NCI-H2171 (cell line): ENCODE measurements at places on chromosomes 4 and X.

DNA sequence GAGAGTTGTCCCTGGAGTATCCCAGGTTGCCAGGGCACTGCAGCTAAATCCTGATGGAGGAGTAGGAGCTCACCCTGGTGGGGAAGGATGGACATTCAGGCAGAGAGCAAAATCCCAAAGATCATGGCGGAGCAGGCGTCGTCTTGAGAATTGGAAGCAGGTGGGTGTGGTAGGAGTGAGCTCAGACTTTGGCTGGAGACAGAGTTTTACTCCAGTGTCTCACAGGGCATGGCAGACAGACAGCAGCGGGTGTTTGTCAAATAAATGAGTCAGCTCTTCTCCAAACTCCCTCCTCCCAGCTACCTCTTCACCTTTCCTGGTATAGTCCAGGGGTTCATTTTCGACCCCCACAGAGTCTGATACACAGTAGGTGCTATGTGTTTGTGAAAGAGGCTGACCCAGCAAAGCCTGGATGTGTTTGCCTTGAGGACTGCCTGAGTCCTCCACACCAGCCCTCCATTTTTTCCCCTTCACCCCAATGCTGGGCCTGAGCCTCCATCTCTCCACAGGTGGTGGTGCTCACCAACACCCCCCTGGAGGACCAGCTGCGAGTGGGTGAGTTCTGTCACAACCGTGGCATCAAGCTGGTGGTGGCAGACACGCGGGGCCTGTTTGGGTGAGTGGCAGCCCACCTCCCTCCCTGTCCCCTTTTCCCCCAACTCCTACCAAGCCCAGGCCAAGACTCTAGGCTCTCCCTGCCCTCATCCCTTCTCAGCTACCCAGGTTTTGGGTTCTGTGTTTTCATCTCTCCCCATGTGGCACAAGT, 6.9 kb downstream of the UBA1 start:
- no peak for DNase-seq

DNA sequence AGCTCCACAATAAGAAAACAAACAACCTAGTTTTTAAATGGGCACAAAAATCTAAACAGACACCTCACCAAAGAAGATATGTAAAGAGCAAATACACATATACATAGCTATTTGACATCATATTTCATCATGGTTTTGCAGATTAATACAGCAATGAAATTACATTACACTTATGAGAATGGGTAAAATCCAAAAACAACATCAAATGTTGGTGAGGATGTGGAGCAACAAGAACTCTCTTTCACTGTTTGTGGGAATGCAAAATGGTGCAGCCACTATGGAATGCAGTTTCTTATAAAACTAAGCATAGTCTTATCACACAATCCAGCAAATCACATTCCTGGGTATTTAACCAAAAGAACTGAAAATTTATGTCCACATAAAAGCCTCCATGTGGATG, 25.0 kb downstream of the TLR6 start:
- DNase-seq = no peak

- DNase-seq = no peak
These were observed 14.6 kb downstream of the SAT1 start for GRCh38 chrX:23797371-23798128.

DNA sequence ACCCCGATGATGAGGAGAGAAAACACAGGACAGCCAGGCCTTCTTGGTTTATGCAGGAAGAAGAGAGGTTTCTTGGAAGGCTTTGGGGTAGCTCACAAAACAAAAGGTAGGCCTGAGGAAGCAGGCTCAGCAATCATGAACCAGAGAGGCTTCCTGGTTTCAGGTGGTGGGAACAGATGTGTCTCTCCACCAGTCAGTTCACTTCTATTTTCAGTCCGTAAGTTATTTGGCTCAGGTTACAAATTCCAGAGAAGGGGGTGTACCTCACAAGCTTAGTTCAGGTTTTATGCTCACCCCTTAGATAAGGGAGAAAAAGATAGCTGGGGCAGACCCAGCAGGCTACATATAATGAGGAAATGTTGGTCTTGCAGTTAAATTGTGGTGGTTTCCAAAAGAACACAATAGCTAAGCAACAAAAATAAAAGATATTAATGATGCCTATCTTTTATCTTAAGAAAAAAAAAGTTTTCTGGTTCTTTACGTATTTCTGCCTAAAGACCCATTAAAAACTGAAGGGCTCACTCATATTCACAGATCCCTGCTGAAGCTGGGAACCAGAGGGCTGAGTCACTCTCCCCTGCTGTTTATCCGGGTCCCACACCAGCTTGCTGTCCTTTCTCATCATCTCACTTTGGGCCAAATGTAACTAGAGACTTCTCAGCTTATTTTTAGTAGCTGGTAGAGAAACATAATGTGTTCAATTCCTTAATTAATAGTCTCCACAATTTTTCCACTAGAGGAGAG, 177.0 kb downstream of the CAMK2D start:
- peak; percentile 12 for DNase-seq

- no peak for DNase-seq
These were observed 339.8 kb downstream of the BCOR start for GRCh38 chrX:39757971-39758370.

GRCh38 chrX:40581336-40581920, 658 bp downstream of the ATP6AP2 start:
- DNase-seq = no peak

DNA sequence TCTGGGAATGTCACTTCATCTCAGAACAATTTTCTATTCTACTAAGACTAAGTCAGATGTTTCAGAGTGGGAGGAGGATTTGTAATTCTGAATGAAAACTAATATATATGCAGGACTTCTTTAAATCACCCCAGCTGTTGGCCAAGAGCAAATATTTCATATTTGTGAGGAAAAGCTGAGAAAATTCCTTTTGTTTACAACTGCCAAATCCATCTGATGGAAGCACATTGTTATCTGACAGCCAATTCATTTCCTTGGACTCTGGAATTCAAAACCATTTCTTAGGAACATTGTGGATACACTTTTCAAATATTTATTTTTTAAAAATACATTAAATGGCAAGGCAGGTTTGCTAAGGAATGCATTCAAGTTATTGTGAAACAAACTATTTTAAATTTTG, 8.0 kb downstream of the SLIT2 start:
- DNase-seq = no peak

DNA sequence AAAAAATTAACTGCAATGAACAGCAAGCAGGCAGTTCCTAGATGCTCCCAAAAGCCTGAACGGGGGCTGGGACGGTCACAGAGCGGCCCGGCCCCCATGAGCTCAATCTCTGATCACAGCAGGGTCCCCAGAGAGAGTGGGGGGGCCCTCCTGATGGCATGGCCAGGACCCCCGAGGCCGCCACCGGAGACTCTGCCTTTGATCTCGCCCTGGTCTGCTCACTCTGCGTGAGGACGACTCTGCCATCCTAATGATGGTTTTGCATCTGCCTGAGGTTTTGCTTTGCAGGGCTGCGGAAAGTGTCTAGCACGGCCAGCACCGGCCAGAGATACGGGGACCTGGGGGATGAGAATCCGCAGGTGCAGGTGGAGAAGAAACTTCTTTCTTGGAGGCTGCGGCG, 103.8 kb downstream of the SHOX start:
- DNase-seq = no peak

DNA sequence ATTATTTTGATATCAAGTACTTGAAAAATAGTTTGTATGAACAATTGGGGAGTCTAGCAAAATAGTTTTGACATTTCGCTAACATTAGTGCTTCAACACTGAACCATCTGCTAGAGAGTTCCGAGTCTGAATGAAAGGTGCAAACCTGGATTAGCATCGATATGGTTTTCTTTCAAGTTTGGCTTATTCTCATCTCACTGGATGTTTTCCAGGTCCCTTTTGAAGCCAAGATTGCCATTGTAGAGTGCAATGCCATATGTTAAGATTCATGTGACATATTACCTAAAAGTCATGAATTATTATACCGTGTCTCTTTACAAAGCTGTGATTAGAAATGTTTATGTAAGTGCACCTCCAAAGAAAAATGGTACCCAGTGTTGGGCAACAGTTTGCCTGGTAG, 36.8 kb upstream of the NAA11 start:
- peak; percentile 63 for DNase-seq

DNA sequence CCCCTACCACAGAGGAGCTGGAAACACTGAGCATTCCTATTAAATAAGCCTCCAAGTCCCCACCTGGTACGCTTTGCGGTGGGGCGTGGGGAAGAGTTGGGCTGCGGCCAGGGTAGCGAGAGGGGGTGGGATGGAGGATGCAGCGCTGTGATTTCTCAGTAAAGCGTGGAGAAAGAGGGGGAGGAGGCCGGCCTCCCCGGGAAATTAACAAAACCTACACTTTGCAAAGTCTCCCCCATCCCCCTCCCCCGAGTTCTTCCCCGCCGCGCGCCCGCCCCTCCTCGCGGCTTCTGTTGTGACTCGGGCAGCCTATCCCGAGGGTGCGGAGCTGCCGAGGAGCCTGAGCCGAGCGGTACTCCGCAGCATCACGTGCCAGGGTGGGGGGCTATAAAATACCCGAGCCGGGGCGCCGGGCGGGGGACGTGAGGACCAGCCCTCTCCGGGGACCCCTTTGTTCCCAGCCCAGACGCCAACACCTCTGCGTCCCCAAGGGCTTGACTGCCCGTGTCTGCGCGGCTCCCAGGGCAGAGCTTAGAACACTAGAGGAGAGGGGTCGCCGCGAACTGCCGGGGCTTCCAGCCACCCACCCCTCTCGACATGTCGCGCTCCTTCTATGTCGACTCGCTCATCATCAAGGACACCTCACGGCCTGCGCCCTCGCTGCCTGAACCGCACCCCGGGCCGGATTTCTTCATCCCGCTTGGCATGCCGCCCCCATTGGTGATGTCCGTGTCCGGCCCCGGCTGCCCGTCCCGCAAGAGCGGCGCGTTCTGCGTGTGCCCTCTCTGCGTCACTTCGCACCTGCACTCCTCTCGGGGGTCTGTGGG, at the start of gene GSX2:
Gene GSX2 (plus strand): TSS at position 416 of the 827 bp plus-strand sequence. CDS start 182 bp downstream, at position 598.
- DNase-seq = no peak

DNA sequence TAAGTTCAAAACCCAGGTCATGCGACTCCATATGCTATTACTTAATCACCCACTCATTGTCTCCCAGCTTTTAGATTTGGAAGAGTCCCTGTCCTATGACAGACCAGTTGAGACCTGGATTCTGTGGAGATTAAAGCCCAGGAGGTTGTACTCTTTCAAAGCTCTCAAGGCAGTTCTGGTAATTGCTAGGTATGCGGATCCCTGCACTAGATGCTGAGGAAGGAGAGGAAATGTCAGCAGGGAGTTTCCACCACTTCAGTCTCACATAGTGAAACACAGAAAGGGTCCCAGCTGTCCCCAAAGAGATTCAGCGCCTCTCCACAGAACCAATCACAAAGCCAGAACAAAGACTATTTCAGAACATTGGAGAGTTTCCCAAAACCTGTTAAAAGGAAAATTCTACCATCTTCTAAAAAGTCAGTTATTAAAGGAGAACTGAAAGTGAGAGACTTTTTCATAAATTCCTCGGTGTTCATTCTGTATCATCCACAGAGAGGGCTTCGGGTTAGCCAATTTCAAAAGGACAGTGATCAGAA, 53.4 kb downstream of the IRF2 start:
- DNase-seq = no peak

DNA sequence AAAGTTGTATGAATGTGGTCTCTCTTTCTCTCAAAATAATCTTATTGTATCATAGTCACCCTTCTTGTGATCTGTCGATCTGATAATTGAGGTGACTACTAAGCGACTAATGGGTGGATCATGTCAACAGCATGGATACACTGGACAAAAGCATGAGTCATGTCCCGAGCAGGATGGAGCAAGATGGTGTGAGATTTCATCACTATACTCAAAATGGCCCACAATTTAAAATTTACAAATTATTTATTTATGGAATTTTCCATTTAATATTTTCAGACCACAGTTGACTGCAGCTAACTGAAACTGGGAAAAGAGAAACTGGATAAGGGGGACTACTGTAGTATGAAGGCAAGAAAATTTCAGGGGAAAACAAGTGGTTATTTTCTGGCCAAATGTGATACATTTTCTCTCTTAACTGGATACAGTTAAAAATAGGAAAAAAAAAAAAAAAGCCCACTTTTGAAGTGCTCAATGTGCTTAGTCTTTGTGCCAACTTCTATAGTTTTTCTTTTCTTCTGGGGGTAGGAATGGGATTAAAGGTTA, 25.3 kb downstream of the FAM241A start:
- no peak for DNase-seq

- DNase-seq = no peak
These were observed 38.7 kb upstream of the FAT1 start for GRCh38 chr4:186762361-186762760.

GRCh38 chr4:110869862-110870572, 247.1 kb upstream of the PITX2 start:
- DNase-seq = no peak
